ENCODE measurements at places on chromosomes 11 and 22. TPM values are rescaled to one million over a fixed set of nuclear protein-coding genes. Genes with fewer than 3 reads are reported as not detected.

YPEL4 gene
- 3.5 TPM for polyA plus RNA-seq

GRCh38 chr11:130486987-130487923 lies 38.8 kb downstream of the ADAMTS15 start:
- DNase-seq: no peak

OR51I2 gene
- polyA plus RNA-seq: not detected

GRCh38 chr11:44000731-44001130 lies 47.0 kb upstream of the ACCSL start:
- DNase-seq: no peak

GRCh38 chr11:69718147-69718546 lies 14.3 kb upstream of the FGF19 start:
- no peak for DNase-seq

DNA sequence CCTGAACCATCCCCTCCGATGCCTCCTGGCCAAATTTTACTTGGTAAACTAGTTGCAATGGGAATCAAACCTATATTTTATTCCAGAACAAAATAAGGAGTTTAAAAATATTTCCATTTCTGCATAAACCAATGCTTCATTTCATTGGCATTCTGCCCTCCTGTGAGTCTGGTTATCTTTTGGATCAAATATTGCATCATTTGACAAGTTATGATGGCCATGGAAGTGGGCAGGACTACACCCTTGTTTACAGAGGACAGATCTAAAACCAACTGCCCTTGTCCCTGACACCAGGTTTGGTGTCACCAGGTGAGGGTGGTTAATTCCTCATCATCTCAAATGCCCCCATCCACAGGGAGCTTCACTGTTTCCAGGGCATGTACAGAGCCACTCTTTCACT lies 28.2 kb upstream of the E2F8 start:
- DNase-seq: no peak

DNA sequence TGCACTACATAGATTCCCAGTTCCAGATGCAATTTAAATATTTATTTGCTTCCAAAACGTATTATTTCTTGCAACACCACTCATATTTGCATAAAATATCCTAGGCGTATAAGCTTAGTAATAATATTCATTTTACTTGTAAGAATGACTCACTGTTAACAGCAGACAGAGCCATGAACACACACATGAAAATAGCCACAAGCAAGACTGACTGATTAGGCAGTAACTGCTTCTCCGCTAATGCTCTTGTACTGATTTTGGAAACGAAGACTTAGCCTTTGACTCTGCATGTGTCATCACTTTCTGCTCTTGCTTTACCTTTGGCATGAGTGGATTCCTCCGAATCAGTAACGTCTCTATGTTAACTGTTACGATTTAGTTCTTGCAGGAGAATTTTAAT lies 6.0 kb downstream of the OR10Q1 start:
- DNase-seq: no peak

- DNase-seq: no peak
Measured at GRCh38 chr11:46333394-46333947, 13.8 kb upstream of the DGKZ start.

DNA sequence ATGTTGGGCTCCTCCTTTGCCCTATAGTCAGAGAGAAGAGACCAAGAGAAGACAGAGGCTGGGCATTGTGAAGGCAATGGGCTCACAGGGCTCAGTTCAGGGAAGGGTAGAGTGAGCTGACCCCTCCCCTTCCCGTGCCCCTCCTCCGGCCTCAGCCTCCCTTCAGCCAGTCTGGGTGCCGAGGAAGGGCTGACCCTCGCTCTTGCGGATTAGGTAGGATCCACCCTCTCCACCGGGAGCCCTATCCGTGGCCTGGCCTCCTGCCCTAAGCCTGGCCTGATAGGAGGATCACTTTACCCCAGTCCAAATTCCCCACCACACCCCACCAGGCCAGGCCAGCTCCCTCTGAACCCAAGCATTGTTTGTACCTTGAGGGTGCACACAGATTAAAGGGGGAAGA lies 1.8 kb upstream of the PPP1R14B start:
- no peak for DNase-seq

DNA sequence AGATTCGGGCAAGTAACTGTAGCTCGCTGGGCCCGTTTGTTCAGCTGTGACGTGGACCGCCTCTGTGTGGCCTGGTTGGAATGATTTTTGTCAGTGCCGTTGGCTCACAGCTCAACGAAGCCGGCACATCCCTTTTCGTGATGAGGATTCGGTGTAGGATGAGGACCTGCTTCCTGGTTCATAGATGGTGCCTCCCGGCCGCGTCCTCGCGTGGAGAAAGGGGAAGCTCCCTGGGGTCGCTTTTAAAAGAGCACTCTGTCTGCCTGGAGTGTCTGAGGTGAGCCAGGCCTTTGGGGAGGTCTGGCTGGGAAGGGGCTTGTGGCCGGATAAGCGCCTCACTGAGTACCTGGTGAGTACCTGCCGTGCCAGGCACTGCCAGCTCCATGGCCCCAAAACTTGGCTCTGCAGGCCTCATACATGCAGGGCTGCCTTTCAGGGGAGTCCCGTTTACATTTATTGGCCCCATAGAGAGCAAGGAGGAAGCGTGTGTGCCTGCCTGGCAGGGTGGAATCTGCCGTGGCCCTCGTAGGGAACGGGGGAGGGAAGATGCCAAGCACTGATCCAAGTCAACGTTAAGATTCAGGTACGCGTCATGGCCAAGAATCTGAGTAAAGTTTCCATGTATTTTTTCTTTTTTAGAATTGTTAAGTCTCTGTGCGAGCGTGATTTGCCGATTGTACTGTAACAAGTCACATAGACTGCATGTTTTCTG lies 88.4 kb downstream of the ARHGAP8 start:
- no peak for DNase-seq

GRCh38 chr22:22397292-22397870 lies 111.2 kb downstream of the ZNF280B start:
- DNase-seq: no peak

- no peak for DNase-seq
Measured at GRCh38 chr11:110071197-110071596, 22.0 kb upstream of the ZC3H12C start.

DNA sequence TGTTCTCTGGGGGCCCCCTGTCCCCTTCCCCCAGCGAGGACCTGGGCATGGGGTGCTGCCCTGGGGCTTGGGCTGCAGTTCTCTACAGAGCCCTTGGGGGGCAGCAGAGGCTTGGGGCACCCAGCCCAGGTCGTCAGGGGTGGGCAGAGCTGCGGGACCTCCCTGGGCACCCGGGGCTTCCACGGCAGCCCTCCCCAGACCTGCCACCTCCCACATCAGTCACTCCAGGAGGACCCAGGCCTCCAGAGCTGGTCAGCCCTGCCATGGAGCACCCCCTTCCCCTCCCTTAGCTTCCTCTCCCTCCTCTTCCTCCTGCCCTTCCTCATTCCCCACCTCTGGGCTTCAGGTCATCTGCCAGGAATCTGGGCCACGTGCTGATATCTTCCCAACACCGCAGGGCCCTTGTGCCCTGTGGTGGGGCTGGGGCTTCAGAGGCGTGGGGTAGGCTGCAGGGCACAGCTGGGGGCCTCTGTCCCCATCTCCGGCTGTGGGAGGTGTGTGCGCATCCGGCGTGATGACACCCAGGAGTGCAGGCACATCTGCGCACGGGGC lies 5.8 kb downstream of the TSPAN4 start:
- DNase-seq: no peak

DNA sequence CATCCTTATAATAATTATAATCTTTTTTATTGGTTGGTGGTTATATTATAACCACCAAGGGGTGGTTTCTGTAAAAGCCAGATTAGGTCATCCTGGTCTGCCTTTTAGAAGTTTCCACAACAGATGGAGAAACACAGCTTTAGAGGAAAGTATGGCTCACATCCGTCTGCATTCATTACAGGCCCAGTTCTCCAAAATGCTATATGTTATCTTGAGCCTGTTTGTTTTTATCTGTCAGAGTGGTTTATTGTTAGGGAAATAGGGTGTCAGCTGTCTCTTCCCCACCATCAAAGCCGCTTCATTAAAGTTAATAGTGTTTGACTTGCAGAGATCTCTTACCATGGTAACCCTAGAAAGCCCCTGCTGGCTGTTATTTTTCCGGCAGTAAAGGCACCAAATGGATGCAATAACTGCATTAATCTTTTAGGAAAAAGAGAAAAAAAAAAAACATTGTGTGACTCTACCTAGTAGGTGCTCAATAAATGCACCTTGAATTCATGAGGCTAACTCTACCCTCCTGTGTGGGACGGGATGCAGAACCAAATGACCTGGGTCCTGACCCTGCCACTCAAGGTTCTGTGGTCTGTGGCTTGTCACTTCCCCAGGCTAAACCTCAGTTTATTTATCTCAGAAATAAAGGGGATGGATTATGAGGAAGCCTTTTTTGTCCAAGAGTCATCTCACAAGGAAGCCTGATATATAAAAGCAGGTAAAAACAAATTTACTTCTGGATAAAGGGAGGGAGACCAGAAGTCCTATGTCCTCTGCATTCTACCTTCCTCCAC lies 118.3 kb downstream of the WT1 start:
- no peak for DNase-seq

GRCh38 chr11:26820739-26821138 lies 98.9 kb upstream of the SLC5A12 start:
- no peak for DNase-seq

DNA sequence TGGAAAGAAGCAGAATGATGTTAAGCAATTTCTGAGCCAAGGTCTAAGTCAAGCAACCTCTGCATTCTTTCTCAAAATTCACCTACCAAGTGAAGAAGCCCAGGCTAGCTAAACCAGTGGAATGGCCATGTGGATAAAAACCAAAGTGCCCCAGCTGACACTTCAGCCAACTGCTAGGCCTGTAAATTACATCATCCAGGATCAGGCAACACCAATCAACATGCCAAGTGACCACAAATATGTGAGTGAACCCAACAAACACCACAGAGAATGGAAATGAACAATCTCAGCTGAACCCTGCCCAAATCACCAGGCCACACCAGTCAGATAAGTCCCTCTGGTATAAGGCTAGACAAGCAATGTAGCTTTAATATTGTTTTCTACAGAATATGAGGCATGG lies 25.1 kb upstream of the FJX1 start:
- DNase-seq: no peak

MICALL1 gene
- 69.5 TPM for polyA plus RNA-seq

- no peak for DNase-seq
Measured at GRCh38 chr11:44574610-44575287, 9.3 kb downstream of the CD82 start.

DNA sequence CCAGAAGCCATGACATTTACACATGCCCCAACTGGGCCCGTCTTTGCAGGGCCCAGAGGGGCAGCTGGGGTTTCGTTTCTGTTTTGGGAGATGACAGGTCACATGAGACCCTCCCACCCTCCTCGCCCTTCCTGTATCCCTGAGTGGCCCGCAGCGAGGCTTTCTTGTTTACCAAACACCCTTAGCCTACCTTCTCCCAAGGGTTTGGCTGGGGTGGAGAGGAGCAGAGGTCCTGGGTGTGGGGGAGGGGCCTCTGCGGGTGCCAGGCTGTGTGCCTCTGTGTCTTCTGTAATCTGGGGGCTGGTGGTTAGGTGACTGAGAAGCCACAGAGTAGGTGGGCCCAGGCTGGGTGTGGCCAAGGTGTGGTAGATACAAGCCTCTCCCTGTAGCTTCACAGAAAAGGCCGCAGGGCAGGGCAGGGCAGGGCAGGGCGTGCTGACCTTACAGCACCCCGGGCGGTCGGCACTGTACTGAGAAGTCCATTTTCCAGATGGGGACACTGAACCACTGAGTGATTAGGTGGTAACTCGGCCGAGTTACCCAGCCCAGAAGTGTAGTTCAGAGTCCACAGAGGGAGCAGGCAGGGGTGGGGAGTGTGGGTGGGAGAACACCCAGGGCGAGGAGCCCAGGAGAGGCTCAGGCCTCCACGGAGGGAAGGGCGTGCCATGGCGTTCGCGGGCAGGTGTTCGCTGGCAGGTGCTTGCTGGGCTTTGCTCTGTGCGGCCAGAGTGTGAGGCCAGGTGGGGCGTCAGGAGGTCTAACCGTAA lies 8.7 kb downstream of the PRR5 start:
- DNase-seq: no peak

GRCh38 chr11:122765487-122766131 lies 72.7 kb upstream of the CRTAM start:
- no peak for DNase-seq

DNA sequence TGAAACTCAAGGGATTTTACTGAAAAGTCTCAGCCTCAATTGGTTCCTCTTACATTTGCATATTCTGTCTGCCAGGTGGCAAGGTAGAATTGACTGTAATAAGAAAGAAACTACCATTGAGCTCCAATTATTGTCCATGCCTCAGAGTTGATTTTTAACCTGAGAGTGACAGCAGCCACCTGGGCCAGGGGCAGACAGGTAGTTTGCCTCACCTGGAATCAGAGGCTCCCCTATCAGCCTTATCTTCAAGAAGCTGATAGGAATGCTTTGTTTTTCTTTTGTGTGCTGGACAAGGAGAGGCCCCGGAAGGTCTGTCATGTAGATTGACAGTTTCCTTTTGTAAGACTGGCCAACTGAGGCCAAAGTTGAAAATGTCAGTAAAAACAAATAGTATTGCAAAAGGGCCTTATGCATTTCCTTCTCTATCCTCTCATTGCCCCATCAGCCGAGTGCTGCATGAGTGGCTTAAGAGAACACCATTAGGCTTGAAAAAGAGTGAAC lies 34.1 kb downstream of the CD44 start:
- no peak for DNase-seq

DNA sequence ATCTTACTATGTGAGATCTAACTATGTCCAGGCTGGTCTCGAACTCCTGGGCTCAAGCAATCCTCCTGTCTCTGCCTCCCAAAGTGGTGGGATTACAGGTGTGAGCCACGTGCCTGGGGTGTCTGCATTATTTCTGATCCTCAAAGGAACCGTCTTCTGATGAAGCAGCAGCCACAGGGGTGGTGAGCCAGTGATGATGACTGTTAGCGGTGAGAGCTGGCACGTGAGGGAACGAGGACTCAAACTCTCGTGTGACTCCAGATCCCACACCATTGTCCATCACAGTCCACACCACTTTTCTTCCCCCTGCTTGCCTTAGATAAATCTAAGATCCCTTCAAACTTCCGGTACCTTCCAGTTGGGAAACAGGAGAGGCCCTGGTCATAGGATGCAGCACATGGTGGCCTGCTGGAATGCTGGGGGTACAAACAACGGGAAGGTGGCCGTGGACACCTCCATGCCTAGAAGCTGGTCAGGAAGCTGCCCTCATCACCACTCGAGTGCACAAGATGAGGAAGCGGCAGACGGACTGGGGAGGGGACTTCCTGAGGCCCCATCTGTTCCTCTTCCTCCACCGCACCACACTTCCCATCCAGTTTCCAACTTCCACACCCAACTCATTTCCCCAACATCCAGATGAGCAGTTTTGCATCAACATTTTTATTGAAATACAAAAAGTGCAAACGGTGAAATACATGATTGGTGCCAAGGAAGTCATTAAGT lies 23.8 kb downstream of the ARHGAP1 start:
- DNase-seq: no peak

DDI1 gene
- polyA plus RNA-seq: not detected

GRCh38 chr11:1862588-1863351 lies 9.9 kb downstream of the LSP1 start:
- no peak for DNase-seq
